ENCODE measurements at places on chromosomes 13 and 19.

GRCh38 chr13:102347490-102347889 lies 54.4 kb downstream of the FGF14 start:
- no peak for DNase-seq

DNA sequence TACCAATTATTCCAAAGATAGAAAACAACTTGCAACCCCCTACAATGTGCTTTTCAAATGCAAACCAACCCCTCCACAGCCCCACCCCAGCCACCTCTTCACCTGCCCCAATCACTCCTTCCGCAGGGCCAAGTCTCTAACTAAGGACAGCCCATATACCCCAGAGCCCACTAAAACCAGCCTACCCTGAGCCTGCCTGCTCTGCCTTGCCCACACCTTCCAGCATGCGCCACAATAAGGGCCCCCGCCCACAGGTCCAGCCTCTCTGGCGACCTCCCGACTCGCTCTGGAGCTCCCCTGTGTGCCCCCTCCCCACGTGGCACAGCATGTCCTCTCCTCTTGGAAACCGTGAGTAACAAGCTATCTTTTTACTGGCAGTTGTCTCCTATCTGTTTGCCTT lies 42.8 kb upstream of the MEDAG start:
- DNase-seq = no peak

GRCh38 chr13:109665781-109666249 lies 120.6 kb downstream of the IRS2 start:
- no peak for DNase-seq

GRCh38 chr13:23673867-23674605 lies 103.8 kb downstream of the TNFRSF19 start:
- DNase-seq = no peak

GRCh38 chr13:77698201-77699058 lies 943 bp downstream of the SLAIN1 start:
- peak; percentile 26 for DNase-seq

DNA sequence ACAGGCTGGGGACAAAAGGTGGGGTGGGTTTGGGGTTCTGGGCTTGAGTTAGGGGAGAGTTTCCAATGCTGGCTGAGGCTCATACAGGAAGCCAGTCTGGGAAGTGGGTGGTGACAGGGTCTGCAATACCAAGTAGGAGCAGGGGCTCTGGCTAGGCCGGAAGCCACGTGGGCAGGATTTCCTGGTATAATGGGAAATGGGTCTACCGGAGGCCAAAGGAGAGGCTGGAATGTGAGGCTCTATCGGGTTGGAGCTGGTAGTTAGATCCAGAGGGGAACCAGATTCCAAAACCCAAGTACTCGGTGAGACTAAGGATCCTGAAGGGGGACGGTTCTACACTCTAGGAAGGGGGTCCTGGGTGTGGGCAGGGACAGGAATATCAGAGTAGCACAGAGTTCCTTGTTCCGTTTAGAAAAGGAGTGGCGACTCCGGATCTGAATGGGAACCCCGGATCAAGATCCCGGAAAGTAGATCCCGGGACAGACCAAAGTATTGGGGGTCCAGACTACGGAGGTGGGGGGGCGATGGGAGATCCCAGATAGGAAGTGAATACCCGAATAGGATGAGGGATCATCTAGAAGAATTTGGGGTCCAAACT lies 802 bp downstream of the CDC37 start:
- no peak for DNase-seq

DNA sequence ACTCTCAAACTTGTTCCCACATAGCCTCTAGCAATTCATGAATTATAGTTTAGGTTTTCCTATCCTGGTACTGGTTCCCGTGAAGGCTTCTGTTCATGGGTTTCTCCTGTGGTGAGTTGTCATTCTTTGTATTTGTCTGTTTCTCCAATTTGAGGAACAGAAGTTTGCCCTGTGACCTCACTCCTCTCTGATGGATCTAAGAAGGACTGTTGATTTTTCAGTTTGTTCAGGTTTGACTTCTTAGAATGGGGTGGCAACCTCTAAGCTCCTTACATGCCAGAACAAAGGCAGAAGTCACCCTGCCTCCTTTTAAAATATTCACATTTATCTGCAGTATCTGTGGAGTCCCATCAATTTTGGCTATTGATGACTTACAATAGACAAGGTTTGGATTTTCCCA lies 354.0 kb downstream of the SPRY2 start:
- no peak for DNase-seq

- peak; percentile 80 for DNase-seq
These were observed 23.3 kb downstream of the NOTCH3 start for GRCh38 chr19:15177269-15178116.

- no peak for DNase-seq
These were observed 55.1 kb upstream of the PCDH20 start for GRCh38 chr13:61470786-61471185.

Measured in CD8-positive, alpha-beta memory T cell (primary cell).